SIG-M5 (cell line): ENCODE measurements at places on chromosomes 5 and 9.

DNA sequence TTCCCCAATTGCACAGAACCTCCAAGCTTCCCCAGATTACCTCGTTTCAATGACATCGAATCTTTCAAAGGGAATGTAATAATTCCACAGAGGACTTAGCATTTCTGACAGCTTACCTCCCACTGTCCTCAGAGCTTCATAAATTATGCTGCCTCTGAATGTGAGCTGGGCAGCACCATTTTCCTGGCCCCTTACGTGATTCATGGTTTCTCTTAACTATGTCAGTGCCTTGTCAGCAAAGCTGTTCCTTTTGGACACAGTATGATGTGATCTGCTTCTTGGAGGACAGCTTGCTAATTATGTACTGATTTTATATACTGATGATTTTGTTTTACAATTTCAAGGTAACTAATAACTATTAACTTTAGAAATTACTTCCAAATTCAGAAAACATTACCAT, 27.7 kb upstream of the SSBP2 start:
- DNase-seq = no peak

DNA sequence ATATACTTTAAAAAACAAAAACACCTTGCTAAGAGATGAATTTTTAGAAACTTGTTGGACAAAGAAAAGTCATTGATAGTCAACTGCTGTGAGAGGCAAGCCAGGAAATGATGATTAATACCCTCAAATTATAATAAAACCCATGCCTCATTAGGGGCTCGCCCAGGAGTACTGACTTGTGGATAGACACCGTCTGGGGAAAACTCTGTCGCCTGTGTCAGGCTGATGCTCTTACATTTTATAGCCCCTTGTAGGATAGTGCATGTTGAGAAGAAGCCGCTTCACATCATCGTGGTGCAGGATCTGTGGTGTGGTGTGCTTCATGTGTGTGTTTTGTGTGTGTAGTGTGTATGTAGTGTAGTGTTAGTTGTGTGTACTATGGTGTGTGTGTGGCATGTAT, 39.1 kb downstream of the SYK start:
- no peak for DNase-seq

- DNase-seq = no peak
Observed at GRCh38 chr5:125120012-125120411, 373.6 kb upstream of the ZNF608 start.

GRCh38 chr5:26582350-26583045, 455.9 kb downstream of the CDH9 start:
- DNase-seq = no peak
